ENCODE measurements at places on chromosomes 11 and 22. TPM values are rescaled to one million over a fixed set of nuclear protein-coding genes. Genes with fewer than 3 reads are reported as not detected.

The HYOU1 gene
- 121 TPM for total RNA-seq

The SCGB1D2 gene
- not detected for total RNA-seq

The BAD gene
- 24.2 TPM for total RNA-seq

The FXYD6 gene
- 0.18 TPM for total RNA-seq

The USP28 gene
- total RNA-seq, result 27.2 TPM

The KIAA1671 gene
- total RNA-seq, result 11.0 TPM

The FJX1 gene
- total RNA-seq, result 2.5 TPM

The TEX54 gene
- total RNA-seq, result not detected

The NLRP6 gene
- 3.8 TPM for total RNA-seq

The TLCD5 gene
- 0.37 TPM for total RNA-seq

The ZNRF3 gene
- 2.4 TPM for total RNA-seq

The PLET1 gene
- not detected for total RNA-seq

The GCAT gene
- 11.6 TPM for total RNA-seq

The SCUBE2 gene
- total RNA-seq, result not detected

The ANO9 gene
- 22.2 TPM for total RNA-seq

The MAJIN gene
- 0.14 TPM for total RNA-seq

The VPREB3 gene
- not detected for total RNA-seq

The DLG2 gene
- 1.9 TPM for total RNA-seq

The TSPAN4 gene
- total RNA-seq, result 12.8 TPM

The GRIA4 gene
- total RNA-seq, result not detected

The SLC43A3 gene
- 348 TPM for total RNA-seq

The DEUP1 gene
- not detected for total RNA-seq

The INS gene
- not detected for total RNA-seq

The NELL1 gene
- not detected for total RNA-seq

The MMP12 gene
- total RNA-seq, result not detected

The GGTLC2 gene
- not detected for total RNA-seq

The MS4A6A gene
- not detected for total RNA-seq

The FAM83F gene
- total RNA-seq, result 3.4 TPM

The TBC1D22A gene
- 42.4 TPM for total RNA-seq

The MYOD1 gene
- not detected for total RNA-seq

The ACRV1 gene
- total RNA-seq, result not detected

The NCR3LG1 gene
- 5.0 TPM for total RNA-seq

The IGSF22 gene
- 1.1 TPM for total RNA-seq

The CD3D gene
- 350 TPM for total RNA-seq

The CLCF1 gene
- 0.31 TPM for total RNA-seq

The POU2AF2 gene
- not detected for total RNA-seq

The PDE2A gene
- total RNA-seq, result 0.37 TPM

The MMP3 gene
- not detected for total RNA-seq
